ENCODE measurements at places on chromosomes 6 and 20. TPM values are rescaled to one million over a fixed set of nuclear protein-coding genes. Genes with fewer than 3 reads are reported as not detected.

The BTBD3 gene
- 47.7 TPM for total RNA-seq

The E2F1 gene
- total RNA-seq: 7.9 TPM

DNA sequence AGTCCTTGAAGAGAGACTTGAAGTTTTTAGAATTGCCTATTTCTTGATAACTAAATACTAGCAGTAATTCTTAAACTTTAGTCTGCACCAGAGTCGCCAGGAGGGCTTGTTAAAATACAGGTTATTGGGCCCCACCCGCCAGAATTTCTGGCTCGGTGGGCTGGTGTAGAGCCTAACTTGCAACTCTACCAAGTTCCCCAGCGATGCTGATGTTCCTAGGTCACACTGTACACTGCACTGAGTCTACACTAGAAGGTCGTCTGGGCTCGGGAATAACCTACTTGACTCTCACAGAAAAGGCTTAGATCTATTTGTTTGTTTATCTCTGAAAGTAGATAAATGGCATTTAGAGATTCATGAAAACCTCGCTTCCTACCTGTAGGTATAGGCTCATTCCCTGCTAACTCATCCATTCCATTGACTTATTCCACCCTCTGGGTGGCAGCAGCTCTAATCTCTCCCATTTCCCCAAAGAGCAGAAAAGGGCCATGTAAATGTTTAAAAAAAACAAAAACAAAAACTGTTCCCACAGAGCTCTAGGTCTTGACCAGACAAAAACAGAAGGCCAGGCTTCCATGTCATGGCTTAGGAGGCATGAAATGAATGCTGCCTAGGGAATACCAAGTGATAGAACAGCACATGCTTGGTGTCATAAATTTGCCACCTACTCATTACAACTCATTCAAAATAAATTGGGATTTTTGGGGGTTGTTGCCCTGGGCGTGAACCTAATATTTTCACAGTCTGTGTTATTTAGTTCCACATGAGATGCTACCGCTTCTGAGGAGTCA is 292.1 kb downstream of the ADGB start:
- no peak overlapping the region for H3K27ac ChIP-seq
- no peak overlapping the region for H3K4me3 ChIP-seq
- H3K27me3 ChIP-seq: no peaks in the 10 kb centered on the region
- H3K4me1 ChIP-seq: no peaks in the 10 kb centered on the region

- H3K27ac ChIP-seq: no peak overlapping the region
- no peak for DNase-seq
- no peaks in the 10 kb centered on the region for H3K36me3 ChIP-seq
- H3K4me1 ChIP-seq: no peaks in the 10 kb centered on the region
- H3K27me3 ChIP-seq: no peaks in the 10 kb centered on the region
- no peak overlapping the region for H3K4me3 ChIP-seq
Measured at GRCh38 chr6:155943635-155944034, 488.0 kb upstream of the NOX3 start.

DNA sequence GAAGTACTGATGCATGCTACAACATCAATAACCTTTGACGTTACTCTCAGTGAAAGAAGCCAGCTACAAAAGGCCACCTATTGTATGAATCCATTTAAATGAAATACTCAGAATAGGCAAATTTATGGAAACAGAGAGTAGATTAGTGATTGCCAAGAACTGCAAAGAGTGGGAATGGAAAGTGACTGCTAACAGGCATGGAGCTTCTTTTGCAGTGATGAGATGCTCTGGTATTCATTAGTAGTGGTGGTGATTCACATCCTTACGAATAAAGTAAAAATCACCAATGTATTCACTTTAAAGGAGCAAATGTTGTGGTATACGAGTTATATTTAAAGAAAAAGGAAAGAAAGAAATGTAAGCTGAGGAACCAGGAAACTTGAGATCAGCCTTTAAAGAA is 126.8 kb upstream of the SAMD5 start:
- H3K27ac ChIP-seq: no peak overlapping the region
- H3K4me1 ChIP-seq: no peaks in the 10 kb centered on the region
- no peak overlapping the region for H3K4me3 ChIP-seq
- H3K27me3 ChIP-seq: no peaks in the 10 kb centered on the region
- no peaks in the 10 kb centered on the region for H3K36me3 ChIP-seq
- DNase-seq: no peak
